ENCODE measurements at places on chromosomes 6 and 20.

DNA sequence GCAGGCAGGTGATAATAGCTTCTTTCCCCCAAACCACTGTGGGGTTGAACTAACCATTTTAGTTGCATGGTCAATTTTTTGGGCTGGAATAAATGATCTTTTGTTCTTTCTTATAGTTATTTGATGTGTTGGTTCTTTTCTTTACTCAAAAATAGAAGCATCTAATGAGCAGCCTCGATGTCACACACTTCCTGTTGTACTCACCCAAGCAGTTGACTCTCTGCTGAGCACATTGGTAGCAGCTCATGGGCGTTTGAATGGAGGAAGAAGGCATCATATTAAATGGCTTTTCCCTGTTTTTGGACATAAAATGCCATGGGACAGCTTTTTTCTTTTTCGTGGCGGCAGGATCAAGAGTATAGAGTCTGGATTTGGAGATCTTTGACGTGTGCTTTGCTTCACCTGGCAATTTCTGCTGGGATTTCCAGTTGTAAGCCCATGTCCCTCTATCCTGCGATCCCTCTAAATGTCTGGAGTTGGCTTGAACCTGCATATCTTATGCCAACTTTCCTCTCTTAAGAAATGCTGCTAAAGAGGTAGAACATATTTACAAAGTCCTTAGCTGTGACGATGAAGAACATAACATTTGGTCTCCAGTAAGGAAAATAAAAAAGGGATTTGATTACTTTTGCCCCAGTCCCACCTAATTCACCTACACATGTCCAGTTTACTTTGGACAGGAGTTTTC lies 268.3 kb downstream of the PRL start:
- no peak for DNase-seq

GRCh38 chr6:90080876-90081481 lies 186.7 kb downstream of the GJA10 start:
- DNase-seq, result no peak

GRCh38 chr6:108619431-108620197 lies 58.9 kb downstream of the FOXO3 start:
- no peak for DNase-seq

DNA sequence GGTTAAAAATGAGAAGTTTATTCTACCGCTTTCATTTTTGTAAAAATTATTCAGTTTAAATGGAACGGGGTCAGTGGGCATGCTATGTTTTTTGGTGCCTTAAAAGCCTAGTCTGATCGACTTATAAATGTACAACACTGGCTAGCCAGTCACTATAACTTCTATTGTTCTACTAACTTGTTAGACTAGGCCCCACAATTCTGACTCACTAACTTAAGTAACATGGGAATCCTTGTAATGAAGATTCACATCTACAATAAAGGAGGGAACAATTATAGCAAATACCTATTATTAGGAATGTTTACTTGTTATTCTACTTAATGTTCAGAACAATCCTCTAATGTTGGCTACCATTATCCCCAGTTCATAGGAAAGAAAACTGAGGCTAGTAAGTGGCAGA lies 28.5 kb downstream of the REPS1 start:
- no peak for DNase-seq
